Thoracic aorta endothelial cell (primary cell): ENCODE measurements at places on chromosomes 11 and 22. TPM values are rescaled to one million over a fixed set of nuclear protein-coding genes. Genes with fewer than 3 reads are reported as not detected.

HTR3B gene
- total RNA-seq, result not detected in 2 replicates

UBE2L6 gene
- total RNA-seq, result 15.6 and 18.7 TPM in 2 replicates

ZNRF3 gene
- 4.9 and 6.3 TPM in 2 replicates for total RNA-seq

TMEM191B gene
- not detected in 2 replicates for total RNA-seq
